ENCODE measurements at places on chromosomes 12 and 14. TPM values are rescaled to one million over a fixed set of nuclear protein-coding genes. Genes with fewer than 3 reads are reported as not detected.

PTPRB gene
- 20.2 TPM for total RNA-seq

PDZRN4 gene
- total RNA-seq = 1.7 TPM

CLEC7A gene
- total RNA-seq = 20.1 TPM

EML1 gene
- total RNA-seq = 27.2 TPM

AJUBA gene
- total RNA-seq = 1.8 TPM

WSCD2 gene
- total RNA-seq = 1.5 TPM

SARNP gene
- total RNA-seq = 68.0 TPM

TXNDC16 gene
- total RNA-seq = 10.4 TPM

HECTD4 gene
- 38.1 TPM for total RNA-seq

TGM1 gene
- total RNA-seq = 1.3 TPM

SCYL2 gene
- total RNA-seq = 44.0 TPM

TMCC3 gene
- 9.9 TPM for total RNA-seq

WDHD1 gene
- 1.3 TPM for total RNA-seq

ANKRD33 gene
- total RNA-seq = not detected

UBE3B gene
- total RNA-seq = 46.1 TPM

DNAH10 gene
- under 0.01 TPM for total RNA-seq

PTPN6 gene
- 36.8 TPM for total RNA-seq

SPATA7 gene
- total RNA-seq = 16.3 TPM

DCAF4 gene
- total RNA-seq = 16.7 TPM

LRTM2 gene
- total RNA-seq = not detected

EXOC5 gene
- total RNA-seq = 59.7 TPM

TAS2R43 gene
- total RNA-seq = 3.7 TPM

SERPINA4 gene
- not detected for total RNA-seq

EFS gene
- total RNA-seq = 12.8 TPM

NT5DC3 gene
- total RNA-seq = 7.0 TPM

AQP2 gene
- not detected for total RNA-seq

KRT3 gene
- not detected for total RNA-seq

LBHD2 gene
- total RNA-seq = not detected

TMEM63C gene
- 0.17 TPM for total RNA-seq

GARIN6 gene
- not detected for total RNA-seq

HDAC7 gene
- total RNA-seq = 33.1 TPM

GPR68 gene
- 2.2 TPM for total RNA-seq

NKX2-8 gene
- total RNA-seq = not detected

C12orf50 gene
- not detected for total RNA-seq

PPFIA2 gene
- 2.8 TPM for total RNA-seq

IGFBP6 gene
- 224 TPM for total RNA-seq

MIP gene
- not detected for total RNA-seq

TSPAN11 gene
- 0.22 TPM for total RNA-seq

BLOC1S1 gene
- total RNA-seq = 193 TPM

DHH gene
- 1.9 TPM for total RNA-seq

TRAFD1 gene
- 40.6 TPM for total RNA-seq

SLC25A3 gene
- 322 TPM for total RNA-seq

IAPP gene
- not detected for total RNA-seq

PIK3C2G gene
- not detected for total RNA-seq

P2RX2 gene
- total RNA-seq = not detected

FBXO21 gene
- 23.8 TPM for total RNA-seq

FGF6 gene
- total RNA-seq = not detected

SLC17A8 gene
- total RNA-seq = not detected

NANOG gene
- total RNA-seq = 0.19 TPM

ITGB7 gene
- total RNA-seq = 3.4 TPM

DLGAP5 gene
- total RNA-seq = 0.19 TPM

PRH1 gene
- 17.5 TPM for total RNA-seq

Measured in subcutaneous adipose tissue (tissue), 4 donors.